NT2/D1 (cell line): ENCODE measurements at places on chromosomes 5 and 9.

- DNase-seq = no peak
These were observed 181.6 kb downstream of the PALM2AKAP2 start for GRCh38 chr9:109961626-109962025.

DNA sequence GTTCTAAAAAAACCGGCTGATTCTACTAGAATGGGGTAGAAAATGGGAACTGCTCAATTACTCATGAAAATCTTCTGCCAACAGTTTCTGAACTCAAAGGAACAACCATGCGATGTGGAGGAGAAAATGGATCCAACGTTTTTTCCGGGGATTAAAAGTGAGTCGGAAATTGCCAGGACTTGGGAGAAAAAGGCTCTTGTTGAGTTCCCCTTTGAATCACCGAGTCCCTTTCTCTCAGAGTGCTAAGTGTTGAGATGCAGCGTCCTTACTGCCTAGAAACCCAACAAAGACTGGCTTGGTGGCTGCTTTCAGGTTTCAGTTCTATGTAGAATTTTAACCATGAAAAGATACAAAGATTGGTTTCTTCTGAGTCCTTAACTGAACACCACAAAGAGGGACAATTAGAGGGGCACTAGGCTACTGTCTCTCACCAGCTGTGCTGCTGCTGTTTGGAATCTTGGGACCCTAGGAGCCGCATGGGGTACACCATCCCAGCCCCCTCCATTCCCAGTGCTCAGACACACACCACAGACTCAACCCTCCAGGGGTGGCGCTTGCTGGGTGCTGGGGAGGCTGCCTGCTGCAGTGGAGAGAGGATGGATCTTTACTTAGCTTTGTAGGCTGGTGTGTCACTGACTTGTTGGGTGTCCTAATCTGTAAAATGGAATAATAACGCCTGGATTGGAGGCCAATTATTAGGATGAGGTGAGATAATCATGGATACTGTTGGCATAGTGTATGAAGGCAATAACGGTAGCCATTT lies 21.5 kb upstream of the NEUROG1 start:
- no peak for DNase-seq

GRCh38 chr9:126292736-126293521 lies 33.7 kb upstream of the MVB12B start:
- no peak for DNase-seq

DNA sequence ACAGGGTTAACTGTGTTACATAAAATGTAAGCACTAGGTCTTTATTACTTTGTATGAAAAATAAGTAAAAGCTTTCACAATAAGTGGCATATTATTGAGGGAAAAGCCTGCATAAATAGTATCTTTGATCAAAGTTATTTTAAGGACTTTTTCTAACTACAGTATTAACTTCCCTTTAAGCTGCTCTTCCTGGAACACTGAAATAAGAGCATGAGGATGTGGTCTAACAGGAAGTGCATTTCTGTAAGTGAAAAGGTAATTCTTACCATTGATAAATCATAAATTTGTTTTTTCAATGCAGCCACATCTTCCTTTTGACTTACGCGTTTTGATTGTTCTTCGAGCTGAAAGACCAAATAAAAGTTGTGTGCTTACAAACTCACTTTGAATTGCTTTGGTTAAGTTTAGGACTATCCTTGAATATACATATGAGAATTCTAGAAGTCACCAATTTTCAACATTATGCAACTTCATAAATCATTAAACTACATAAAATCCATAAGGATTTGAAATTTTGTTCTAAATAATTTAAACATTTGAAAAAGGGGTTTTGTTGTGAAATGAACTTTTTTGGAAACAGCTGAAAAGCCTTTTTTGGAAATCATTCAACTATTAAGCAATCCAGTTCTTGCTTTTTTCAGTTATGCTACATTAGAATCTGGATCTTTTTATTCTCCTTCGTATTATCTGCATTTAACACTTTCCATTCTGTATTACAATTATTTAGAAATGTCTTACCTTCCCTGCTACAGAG lies 50.6 kb downstream of the RASEF start:
- DNase-seq = no peak

DNA sequence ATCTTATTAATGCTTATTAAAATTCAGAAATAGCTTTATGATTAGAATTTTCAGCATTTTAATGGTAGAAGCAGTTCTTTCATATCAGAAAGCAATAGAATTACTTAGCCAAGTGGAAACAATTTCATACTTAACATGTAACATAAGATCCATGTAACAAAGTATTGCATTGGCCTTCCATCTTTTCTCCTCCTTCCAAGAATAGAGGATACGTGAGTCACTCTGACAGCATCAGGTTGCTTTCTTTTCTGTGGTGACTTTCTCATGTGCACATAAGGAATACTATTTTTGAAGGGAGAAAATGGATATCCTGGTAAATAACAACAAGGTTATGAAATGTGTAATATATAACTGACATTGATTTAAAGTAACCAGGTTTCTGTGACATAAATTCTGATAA lies 272.2 kb downstream of the ANXA1 start:
- DNase-seq = no peak

- no peak for DNase-seq
These were observed 590.3 kb upstream of the C9orf72 start for GRCh38 chr9:28163619-28164018.

DNA sequence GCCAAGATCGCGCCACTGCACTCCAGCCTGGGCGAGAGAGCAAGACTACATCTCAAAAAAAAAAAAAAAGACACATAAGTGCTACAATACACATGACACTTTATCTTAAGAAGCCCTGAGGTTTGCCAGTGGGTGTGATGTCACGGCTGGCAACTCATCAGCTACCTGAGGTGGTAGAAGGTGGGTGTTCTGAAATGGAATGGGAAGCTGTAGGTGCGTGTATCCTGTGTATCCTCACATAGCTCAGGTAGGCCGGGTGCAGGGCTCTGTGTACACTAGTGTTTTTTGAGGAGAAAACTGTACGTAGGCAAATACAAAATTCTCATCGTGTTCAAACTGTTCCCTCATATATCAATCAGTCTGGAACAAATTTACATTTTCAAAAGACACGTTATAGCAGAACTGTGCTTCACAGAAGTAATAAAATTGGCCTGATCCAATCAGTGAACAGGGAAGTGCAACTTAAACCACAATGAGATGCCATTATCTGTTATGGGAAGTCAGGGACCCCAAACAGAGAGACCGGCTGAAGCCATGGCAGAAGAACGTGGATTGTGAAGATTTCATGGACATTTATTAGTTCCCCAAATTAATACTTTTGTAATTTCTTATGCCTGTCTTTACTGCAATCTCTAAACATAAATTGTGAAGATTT lies 10.4 kb downstream of the BICD2 start:
- no peak for DNase-seq

GRCh38 chr5:31366941-31367340 lies 165.0 kb downstream of the DROSHA start:
- DNase-seq = no peak

- no peak for DNase-seq
These were observed 246.3 kb upstream of the EFNA5 start for GRCh38 chr5:107916731-107917725.

DNA sequence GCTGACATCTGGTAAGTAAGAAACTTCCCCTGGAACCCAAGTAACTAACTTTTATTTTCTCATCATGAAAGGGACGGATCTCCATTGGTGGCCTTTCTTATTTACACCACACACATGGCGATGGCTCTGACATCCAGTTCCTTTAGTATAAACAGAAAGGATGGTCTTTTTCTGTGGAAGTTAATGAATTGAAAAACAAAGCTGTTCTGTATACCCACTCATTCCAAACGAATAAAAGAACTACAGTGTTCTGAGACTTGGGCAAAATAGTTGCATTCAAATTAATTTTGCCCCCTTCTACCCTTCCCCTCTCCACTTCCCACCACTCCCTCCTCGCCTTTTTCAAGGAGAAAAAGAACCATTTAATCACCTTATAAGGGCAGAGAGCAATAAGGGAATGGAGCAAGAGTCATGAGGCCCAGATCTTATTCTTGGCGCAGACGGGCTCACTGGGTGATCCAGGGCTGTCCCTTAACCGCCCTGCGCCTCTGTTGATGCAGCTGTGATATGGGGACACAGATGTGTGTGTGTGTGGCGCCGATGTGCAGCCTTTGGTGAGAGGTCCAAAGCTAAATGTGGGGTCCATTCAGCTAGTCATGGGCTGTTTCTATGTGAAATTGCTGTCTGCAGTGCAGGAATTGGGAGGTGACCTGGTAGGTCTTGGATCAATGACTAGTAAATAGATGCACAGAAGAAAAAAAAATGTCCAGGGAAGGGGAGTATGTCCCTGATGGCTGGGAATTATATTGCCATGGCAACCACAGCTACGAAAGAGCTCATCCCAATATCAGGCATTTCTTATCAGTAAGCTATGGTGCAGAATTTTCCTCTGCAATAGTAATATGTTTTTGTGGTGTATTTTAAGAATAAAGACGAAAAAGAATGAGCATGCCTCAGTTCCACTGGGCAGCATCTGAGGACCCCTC lies 141.5 kb upstream of the ERCC6L2 start:
- no peak for DNase-seq

- peak; percentile 52 for DNase-seq
These were observed 101.7 kb downstream of the BNC2 start for GRCh38 chr9:16768816-16769215.

DNA sequence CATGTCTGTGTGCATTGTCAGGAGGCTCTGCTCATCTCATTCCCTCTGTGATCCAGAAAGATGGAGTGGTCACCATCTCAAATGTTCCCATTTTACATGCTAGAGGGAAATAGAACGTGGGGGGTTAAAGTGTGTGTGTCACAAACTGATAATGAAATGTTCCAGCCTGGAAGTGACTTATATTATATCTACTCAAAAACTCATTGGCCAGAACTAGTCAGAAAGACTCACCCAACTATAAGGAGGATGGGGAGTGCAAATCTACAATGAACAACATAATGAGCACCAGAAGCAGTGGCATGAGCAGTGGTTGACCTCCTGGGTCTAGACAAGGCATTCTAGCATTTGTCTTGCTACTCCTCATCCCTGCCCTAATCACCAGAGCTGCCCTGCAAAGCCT lies 81.0 kb downstream of the HTR4 start:
- no peak for DNase-seq

DNA sequence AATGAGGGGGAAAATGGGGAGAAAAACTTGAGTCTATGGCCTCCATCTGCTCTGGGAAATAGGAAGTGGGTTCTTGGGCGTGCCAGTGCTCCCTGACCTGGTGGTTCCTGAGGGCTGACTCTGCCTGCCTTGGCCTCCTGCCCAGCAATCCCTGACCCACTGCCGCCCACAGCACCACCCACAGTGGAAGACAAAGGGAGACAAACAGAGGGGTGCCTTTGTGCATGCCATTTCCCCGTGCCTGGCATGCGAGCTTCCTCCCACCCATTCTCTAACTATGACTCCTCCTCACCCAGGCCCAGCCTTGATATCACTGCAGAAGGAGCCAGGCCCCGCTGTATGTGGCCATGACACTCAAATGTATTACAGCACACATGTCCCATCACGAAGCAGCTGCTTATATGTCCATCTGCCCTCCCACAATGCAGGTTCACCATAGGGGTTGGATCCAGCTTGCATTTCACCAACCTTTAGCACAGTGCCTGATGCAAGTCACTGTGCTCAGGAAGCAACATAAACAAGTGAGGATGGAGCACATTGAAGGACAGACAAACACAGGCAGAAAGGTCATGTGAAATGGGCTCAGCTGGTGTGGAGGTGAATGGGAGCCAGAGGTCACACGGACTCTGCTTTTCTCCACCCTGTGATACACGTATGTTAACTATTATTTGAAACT lies 84.4 kb downstream of the ADRB2 start:
- no peak for DNase-seq

DNA sequence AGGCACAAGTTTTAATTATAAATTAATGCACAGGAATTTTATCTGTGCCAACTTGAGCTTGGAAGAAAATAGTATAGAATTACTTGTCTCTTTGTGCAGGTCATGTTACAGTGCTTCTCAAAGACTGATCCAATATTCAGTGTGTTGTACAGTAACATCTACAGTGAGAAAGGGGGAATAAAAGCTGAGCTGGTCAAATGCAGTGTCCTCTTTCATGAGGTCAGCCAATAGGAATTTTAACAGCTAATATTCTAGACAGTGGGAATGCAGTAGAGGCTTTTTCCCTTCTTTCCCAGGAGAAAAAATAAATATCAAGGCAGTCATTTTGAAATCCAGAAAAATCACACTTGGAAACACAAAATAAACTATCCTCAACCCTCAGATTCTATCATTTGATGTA lies 95.7 kb upstream of the ITGA1 start:
- no peak for DNase-seq

DNA sequence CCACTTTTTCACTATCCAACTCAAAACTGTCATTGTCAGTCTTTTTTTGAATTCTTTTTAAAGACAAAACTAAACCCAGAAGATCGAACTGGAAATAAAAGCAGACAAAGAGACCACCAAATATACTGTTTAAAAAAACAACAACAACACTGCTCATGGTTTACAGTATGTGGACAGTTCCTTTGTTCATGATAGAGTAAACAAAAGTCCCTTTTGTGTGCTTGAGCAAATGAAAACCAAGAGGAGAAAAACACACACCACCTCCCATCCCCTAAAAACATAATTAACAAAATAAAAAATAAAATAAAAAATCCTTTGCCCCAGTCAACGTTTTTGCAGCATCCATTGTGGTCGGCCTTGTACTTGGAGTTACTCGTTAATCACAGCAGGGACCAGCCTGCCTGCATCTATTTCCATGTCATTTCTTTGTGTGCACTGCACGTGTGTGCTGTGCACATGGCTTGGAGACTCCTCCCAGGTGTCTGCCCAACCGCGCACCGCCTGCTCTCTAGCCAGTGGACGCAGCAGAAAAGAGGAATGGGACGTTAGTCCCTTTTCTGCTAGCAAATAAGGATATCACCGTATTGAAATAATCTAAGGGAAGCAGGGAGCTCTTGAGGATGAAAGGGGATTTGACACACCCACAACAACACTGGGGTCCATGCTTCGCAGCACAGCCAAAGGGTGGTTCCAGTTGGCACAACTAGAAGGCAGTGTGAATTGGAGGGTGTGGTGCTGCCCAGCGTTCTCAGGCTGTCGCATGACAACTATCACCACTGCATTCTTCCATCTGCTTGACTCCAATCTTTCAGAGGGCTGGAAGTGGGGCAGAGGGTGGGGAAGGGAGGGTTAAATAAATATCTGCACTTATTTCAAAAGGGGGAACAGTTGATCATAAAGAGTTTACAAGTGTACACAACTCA lies 130.0 kb downstream of the SEMA6A start:
- DNase-seq = no peak

- no peak for DNase-seq
These were observed 15.0 kb upstream of the HSPB3 start for GRCh38 chr5:54440456-54440893.

DNA sequence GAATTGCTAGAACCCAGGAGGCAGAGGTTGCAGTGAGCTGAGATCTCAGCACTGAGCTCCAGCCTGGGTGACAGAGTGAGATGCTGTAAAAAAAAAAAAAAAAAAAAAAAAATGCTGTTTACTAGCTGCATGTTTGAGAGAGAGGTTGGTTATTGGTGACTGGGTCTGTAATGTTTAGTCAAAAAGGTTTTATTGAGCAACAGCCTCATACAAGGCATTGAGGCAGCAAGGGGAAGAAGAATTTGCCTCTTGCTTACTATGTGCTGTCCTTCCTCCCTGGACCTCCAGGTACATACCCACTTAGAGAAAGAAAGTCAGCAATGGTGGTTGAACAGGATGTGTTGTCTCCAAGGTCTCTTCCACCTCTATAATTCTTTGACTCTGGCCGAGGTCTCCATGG lies 140.7 kb upstream of the SPRY4 start:
- no peak for DNase-seq

GRCh38 chr9:116555119-116555518 lies 132.0 kb upstream of the TRIM32 start:
- no peak for DNase-seq

- DNase-seq = peak; percentile 97
These were observed at the start of the genes MED22 and RPL7A for GRCh38 chr9:133347985-133348717. TSS of gene MED22 (minus strand) at chr9:133348131. CDS start at chr9:133346662, 1,469 bp downstream. TSS of gene RPL7A (plus strand) at chr9:133348218. CDS start at chr9:133348244, 26 bp downstream.
